ENCODE measurements at places on chromosomes 12 and 14. TPM values are rescaled to one million over a fixed set of nuclear protein-coding genes. Genes with fewer than 3 reads are reported as not detected.

The NELL2 gene
- 1.7 TPM for total RNA-seq

The DHH gene
- 0.97 TPM for total RNA-seq

The TBX5 gene
- total RNA-seq: 116 TPM

The SRRM4 gene
- 0.13 TPM for total RNA-seq

The VASH1 gene
- 27.0 TPM for total RNA-seq

The OAS1 gene
- total RNA-seq: 13.8 TPM

The MYO1A gene
- total RNA-seq: 0.13 TPM

The ARHGEF25 gene
- 17.3 TPM for total RNA-seq

The CCDC92 gene
- total RNA-seq: 53.8 TPM

The SLC7A7 gene
- 8.2 TPM for total RNA-seq

The P2RX7 gene
- total RNA-seq: 3.0 TPM

The CCDC60 gene
- total RNA-seq: not detected

DNA sequence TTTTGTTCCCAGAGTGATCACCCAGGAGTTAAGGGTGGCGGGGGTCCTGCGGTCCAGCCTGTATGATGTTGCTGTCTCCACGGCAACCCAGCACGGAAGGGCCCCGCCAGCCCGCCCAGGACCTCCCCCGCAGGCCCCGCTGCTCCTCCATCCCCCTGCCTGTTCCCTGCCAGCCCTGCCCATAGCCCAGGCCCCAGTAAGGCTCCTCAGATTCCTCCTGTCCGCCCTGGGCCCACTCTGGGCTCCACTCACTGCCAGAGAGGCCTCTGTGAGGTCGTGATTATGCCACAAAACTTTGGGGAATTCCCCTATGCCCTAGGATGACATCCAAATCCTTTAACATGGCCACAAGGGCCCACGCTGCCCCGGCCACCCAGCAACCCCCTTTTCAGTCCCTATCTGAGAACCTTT lies 20.8 kb downstream of the HSP90AA1 start:
- peak; percentile 3 for DNase-seq

DNA sequence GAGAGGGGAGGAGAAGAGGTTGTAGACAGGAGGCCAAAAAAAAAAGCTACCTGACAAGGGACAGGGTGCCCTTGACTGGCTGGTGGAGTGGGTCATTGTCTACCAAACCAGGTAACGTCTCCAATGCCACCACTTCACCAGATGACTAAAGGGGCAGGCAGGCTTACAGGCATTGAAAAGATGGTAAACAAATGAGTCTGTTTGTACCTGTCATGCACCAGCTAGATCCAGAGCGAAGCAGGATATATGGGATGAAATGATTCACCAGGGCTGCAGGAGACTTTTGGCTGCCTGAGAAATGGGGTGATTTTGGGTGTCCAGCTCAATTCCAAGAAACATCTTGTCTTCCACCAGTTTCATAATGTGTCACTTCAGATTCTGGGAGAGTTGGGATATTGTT lies 4.0 kb downstream of the C12orf54 start:
- DNase-seq: no peak

- DNase-seq: no peak
Measured at GRCh38 chr12:112458330-112458729, 39.6 kb downstream of the PTPN11 start.

DNA sequence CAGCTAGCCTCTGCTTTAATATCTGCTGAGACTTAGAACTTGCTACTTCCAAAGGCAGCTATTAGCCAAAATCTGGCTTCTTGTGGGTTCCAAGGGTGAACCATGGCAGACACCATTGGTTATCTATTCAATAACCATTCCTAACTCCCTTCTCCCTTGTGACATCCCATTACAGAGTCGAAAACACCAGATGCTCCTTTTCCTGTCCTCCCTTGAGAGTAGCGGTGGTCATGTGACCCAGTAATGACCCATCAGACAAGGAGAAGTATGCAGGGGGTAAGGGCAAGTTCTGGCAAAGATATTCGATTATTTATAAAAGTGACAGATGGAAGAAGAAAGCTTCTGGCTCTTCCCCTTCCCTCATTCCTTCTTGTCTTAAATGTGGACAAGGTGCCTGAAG lies 20.1 kb downstream of the TGFB3 start:
- DNase-seq: no peak

DNA sequence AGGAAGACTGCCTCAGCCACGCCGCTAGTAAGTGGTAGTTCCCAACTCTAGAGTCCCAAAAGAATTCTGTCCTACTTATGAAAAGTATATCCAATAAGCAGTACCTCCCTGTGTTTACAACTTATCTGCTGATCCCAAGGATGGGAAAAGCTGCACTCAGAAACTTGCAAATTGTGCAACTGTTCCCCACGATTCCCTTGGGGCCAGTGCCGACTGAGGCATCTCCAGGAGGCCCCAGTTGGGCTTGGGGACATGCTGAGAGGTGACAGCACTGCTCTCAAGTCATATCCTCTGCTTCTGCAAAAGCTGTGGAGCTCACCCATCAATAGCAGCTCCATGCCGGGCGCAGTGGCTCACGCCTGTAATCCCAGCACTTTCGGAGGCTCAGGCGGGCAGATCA lies 23.7 kb downstream of the SPRING1 start:
- no peak for DNase-seq

DNA sequence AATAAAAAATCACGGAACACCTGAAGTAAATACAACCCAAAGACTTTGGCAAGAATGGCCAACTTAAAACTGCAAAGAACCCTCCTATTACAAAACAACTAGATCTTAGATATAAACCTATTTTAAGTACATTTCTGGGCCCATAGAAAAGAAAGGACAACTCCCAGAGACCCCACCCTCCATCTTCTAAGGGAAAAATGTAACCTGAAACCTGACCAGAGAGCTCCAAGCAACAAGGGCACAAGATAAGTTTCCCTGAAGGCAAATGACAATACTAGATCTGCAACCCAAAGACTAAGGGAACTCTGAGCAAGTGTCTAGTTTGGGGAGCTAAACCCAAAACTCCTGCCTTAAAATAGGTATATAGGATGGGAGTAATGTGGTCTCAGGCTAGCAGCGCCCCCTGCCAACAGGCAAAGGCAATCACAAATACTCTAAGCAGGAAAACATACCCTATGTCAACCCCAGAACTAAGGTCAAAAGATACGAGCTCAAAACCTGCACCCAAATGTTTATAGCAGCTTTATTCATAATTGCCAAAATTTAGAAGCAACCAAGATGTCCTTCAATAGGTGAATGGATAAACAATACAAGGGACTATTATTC lies 218.9 kb downstream of the ITPR2 start:
- peak; percentile 18 for DNase-seq

GRCh38 chr12:20497707-20498106 lies 129.4 kb downstream of the PDE3A start:
- DNase-seq: no peak

GRCh38 chr14:65160091-65160490 lies 57.8 kb upstream of the MAX start:
- no peak for DNase-seq

DNA sequence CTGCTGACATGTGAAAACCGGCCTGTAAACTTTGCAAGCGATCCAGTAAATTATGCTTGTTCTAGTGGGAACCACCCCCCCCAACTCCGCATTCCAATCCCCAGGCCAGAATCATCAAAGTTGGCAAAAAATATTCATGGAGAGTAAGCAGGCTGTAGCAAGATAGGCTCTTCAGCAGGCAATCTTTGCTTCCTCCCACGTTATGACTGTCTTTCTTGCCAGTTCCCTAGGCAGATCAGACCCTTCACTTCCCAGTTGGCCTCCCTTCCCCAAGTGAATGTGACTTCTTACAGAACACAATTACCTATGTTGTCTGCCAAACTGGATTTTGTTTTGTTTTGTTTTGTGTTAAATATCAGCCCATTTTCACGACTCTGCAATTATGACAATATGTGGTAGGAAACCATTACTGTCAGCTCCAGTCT lies 1.2 kb upstream of the PTGER2 start:
- no peak for DNase-seq

GRCh38 chr12:85489194-85489593 lies 209.2 kb downstream of the ALX1 start:
- no peak for DNase-seq

GRCh38 chr12:94182986-94183707 lies 34.8 kb downstream of the PLXNC1 start:
- no peak for DNase-seq

GRCh38 chr12:124862768-124863415 lies 772 bp downstream of the SCARB1 start:
- DNase-seq: no peak

DNA sequence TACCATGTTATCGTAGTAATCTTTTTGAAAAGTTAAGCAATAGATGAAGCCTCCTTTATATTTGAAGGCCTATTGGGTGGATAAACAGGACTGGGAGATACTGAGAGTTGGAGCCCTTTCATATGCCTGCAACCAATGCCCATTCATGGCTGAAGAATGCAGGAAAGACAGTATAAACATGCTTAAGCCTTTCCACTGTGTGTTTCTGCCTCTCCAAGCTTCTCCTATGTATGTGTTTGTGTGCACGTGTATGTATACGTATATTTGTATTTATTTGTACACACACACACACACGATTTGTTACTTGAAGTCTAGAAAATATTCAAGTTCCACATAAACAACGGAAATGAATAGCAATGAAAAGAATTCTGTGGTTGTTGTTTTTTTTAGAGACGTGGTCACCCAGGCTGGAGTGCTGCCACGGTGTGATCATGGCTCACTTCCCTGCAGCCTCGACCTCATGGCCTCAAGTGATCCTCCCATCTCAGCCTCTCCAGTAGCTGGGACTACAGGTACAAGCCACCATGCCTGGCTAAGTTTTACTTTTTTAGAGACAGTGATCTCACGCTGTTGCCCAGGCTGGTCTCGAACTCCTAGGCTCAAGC lies 1453.5 kb downstream of the AACS start:
- DNase-seq: no peak

GRCh38 chr12:109330282-109331230 lies 17.1 kb upstream of the MYO1H start:
- no peak for DNase-seq

- peak; percentile 86 for DNase-seq
Measured at GRCh38 chr14:49999146-49999761, 106.4 kb downstream of the ARF6 start.

- no peak for DNase-seq
Measured at GRCh38 chr12:27290501-27291168, 42.0 kb upstream of the BMAL2 start.

- DNase-seq: no peak
Measured at GRCh38 chr12:91974541-91975085, 171.0 kb downstream of the BTG1 start.

DNA sequence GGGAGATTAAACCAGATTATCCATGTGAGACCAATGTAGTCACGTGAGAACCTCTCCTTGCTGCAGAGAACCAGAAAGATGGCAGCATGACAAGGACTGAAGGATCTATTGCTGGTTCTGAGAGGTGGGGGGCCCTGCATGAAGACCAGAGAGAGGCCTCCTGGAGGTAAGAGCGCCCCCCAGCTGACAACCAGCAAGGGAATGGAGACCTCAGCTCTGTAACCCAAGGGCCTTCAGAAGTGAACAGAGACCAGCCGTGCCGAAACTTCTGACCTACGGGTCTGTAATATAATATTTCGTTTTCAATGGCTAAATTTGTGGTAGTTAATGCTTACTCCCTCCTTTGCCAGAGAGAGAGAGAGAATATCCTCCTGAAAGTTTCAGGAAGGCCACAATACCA lies 524.1 kb upstream of the TBX3 start:
- DNase-seq: no peak

GRCh38 chr12:55727643-55728185 lies 1.1 kb downstream of the CD63 start:
- DNase-seq: peak; percentile 80
